Myocyte (in vitro differentiated cells): ENCODE measurements at places on chromosomes 7 and 10.

GRCh38 chr7:23107781-23108180 is 2.2 kb downstream of the KLHL7 start:
- DNase-seq: peak; percentile 59

DNA sequence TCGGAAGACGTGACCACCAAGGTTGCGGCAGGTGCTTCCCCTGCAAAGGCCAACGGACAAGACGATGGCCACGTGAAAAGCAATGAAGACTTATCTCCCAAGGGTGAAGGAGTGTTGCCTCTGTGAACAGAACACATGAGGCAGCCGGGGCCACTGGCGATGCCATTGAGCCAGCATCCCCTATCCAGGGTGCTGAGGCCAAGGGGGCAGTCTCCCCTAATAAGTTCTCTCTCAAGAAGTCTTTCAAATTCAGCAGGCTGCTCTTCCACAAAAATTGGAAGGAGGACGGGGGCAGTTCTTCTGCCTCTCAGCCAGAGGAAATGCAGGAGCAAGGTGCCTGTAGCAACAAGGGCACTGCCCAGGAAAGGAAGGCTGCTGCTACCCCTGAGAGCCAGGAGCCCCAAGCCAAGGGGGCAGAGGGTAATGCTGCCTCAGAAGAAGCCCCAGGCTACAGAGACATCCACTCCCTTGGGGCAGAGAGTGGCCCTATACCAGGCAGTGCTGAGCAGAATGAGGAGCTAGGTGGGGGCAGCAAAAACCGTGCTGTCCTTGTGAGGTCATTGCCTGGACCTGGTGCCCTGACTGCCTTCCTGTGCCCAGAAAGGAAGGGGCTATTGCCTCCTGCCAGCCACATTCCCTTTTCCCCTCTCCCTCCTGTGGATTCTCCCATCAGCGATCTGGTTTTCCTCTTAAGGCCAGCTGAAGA is 17.3 kb downstream of the NT5C2 start:
- no peak for DNase-seq

DNA sequence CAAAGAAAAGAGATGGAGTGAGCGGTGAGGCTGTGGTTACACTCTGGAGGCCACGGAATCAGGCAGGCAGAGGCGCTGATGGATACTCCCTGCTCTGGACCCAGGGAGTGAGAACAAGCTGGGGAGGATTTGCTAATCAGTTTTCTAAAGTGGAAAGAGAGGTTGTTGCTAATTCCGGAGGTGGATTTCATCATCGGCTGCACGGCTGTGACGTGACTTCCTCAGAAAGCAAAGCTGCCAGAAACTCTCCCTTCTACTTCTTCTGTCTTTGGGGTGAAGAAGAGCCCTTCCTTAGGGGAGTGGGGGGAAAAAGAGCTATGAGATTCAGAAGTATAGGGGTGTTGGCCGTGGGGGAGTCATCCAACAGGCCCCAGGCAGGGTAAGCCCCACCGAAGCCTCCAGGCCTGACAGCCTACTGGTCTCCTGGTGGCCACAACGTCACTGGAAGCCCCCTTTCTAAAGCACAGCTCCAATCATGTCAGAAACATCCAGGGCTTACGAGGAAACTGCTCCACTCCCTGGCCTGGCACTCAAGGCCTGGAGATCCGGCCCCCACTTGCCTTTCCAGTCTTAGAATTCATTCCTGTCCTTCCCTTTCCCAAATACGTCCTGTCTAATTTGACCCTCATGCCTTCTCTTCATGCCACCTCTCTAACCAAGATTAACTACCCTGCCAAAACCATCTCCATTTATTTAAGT is 114.5 kb downstream of the HIP1 start:
- DNase-seq: no peak

DNA sequence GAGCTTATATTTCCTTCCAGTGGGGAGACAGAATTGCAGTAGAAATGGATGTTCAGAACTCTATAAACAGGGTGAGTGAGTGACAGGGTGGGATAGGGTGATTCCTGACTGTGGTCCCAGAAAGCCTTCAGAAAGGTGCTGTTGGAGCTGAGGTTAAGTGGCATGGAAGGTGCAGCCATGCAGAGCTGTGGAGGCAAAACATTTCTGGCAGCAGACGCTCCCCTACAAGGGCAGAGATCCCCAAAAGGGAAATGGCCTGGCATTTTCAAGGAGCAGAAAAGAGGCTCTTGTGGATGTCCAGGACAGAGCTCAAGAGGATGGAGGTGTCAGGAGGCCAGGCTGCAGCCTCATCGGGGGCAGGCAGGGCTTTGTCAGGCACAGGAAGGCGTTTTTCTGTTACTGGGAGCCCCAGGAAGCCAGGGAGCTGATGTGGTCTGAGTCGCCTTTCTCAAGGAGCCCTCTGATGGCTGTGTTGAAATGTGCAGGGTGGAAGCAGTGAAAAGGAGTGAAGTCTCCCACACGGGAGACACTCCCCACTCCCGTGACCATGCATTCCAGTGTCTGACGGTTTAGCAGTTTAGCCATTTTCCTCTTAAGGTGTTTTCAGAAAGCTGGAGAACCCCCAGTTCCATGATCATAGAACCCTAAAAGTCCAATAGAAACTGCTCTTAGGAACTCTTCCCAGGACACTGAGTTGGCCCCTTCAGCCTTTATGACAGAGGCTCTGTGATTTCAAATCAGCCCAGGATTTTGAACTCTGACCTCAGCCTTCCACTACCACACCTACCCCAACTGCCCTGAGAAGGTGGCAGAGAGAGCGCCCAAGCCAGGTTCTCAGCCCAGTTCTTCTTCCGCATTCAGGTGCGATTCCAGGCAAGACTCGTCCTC is 96.2 kb downstream of the C10orf105 start:
- DNase-seq: peak; percentile 38

GRCh38 chr7:74092964-74093471 is 9.4 kb downstream of the LIMK1 start:
- peak; percentile 17 for DNase-seq

GRCh38 chr10:127150136-127150535 is 46.3 kb downstream of the INSYN2A start:
- peak; percentile 61 for DNase-seq

- DNase-seq: peak; percentile 72
Measured at GRCh38 chr7:30427296-30428070, 51.1 kb downstream of the NOD1 start.

GRCh38 chr10:78401624-78402367 is 368.1 kb downstream of the RPS24 start:
- DNase-seq: no peak

DNA sequence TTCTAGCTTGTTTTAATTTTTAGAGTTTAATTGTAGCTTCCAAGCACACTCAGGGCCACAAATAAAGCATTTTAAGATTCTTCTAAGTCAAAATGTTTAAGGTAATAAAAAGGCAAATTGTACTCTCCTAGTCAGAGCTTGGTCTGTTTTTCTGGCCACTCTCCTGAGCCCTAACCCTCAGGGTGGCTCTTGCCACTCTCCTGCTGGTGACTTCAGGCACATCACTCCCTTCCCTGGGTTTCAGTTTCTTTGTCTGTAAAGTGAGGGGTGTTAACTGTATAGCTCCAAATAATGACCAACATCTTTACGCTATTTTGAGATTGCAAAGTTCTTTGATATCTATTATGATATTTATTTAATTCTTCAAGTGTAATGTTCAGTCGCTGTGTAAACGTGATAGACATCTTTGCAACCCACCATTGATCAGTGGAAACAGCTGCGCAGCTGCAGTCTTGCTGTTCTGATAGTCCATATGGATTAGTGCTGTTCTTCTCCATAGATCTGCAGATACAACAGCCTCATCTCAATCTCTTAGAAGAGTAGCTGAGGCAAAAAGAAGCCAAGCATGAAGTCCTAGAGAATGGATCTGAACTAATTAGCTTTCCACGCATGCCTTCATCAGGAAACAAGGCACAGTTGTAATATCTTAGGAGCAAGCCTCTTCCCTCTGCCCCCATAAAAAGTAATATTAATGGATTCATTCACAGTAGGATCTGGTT is 189.9 kb downstream of the PLPP4 start:
- DNase-seq: no peak

DNA sequence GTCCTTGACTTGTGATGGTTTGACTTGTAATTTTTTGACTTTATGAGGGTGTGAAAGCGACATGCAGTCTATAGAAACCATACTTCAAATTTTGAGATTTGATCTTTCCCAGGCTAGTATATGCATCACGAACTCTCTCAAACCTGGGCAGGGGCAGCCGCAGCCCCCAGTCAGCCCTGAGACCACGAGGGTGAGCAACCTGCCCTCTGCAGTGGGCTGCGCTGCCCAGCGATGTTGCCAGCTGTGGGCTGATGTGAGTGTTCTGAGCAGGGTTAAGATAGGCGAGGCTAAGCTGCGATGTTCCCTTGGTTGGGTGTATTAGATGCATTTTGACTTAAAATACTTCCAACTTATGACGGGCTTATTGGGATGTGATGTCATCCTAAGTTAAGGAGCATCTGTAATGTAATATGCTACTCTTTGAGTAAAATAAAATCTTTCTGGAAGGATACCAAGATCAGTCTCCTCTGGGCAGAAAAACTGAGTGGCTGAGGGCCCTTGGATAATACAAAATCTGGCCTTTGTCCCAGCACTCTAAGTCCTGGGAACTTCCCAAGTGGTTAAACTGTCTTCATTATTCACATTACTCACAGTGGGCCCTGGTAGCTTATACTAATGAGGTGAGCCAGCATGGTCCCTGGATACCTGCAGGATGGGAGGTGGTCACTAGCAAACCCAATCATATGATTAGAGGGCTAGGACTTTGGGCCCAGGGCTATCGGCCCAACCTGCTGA is 28.4 kb upstream of the CNPY1 start:
- no peak for DNase-seq

DNA sequence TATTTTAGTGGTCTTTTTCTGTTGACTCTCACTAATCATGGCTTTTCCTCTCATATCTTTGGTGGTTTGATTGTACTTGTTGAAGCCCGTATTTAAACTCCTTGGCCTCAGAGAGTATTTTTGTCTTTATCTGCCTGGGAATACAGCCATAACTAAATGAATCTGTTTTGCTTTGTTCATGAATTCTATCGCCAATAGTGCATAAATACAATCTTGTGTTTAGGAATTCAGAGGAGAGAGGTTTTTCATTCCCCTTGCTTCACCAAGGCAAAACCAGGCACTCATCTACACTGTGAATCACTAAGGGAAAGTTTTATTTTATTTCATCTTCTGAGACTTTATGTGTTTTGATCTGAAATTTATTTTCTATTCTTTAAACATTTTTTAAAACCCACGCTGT is 152.7 kb downstream of the BICC1 start:
- DNase-seq: no peak

- no peak for DNase-seq
Measured at GRCh38 chr7:158139499-158139898, 448.1 kb downstream of the PTPRN2 start.

- peak; percentile 24 for DNase-seq
Measured at GRCh38 chr7:19333706-19334105, 188.5 kb upstream of the FERD3L start.

GRCh38 chr7:84469034-84469433 is 274.4 kb upstream of the SEMA3A start:
- DNase-seq: no peak

GRCh38 chr7:5408777-5409176 is 14.9 kb downstream of the TNRC18 start:
- peak; percentile 27 for DNase-seq

GRCh38 chr7:113159746-113160339 is 41.5 kb upstream of the SMIM30 start:
- DNase-seq: peak; percentile 67

DNA sequence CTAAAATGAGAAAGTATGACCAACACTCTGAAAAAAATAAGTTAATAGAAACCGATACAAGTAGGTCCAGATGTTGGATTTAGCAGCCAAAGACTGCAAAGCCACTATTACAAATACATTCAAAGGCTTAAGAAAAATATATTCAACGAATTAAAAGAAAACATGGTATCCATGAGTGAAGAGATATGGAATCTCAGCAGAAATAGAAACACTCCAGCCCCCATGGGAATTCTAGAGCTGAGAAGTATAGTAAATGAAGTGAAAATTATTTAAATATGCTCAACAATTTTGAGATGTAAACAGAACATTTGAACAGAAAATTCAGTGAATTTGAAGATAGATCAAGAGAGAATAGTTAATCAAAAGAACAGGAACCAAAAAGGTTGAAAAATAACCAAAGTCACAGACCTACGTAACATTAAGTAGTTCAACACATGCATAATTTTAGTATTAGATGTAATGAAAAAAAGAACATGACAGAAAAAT is 72.0 kb upstream of the WIPF3 start:
- no peak for DNase-seq

DNA sequence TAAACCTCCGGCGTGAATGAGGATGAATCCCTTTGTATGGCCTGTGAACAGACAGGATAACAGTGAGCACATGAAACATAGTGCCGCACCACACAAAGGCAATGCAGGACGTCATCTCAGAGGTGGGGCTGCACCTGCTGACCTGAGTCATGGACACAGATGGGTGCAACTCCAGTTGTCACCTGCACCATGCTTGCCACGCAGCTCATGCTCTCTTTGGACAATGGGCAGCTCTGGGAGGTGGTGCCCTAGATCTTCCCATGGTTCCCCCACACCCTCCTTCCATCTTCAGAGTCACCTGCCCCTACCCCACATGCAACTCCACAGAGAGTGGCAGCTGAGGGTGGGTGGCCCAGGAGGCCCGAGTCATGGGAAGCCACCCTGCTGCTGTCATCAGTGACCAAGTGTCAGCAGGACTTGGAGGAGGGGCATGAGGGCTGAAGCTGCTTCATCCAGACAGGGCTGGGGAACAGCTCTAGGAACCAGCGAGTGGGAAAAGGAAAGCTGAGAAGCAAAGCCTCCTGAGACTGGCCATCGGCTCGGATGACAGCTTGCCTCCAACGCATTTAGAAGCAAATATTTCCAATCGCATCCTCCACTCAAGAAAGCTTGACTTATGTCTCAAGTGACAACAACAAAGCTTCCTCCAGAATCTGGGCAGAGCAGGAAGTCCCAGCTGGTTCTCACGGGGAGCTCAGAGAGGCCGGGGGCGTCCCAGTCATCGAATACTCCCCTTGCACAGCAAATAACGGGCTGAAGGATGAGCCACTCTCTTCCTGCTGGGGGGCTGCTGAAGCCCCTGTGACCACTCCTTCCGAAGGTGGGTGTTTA is 27.1 kb downstream of the VIPR2 start:
- DNase-seq: no peak

DNA sequence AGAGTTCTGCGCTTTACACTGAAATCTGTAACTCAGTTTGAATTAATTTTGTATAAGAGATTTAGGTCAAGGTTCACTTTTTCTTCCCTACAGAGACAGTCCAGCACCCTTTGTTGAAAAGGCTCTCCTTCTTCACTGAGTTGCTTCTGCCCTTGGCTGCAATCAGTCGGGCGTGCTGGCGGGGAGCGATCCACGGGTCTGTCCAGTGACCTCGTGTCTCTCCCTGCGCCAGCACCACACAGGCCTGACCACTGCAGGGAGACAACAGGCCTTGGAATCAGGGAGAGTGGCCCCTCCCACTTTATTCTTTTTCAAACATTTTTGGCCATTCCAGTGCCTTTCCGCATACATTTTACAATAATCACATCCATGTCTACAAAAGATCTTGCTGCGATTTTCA is 66.9 kb downstream of the AMZ1 start:
- no peak for DNase-seq

DNA sequence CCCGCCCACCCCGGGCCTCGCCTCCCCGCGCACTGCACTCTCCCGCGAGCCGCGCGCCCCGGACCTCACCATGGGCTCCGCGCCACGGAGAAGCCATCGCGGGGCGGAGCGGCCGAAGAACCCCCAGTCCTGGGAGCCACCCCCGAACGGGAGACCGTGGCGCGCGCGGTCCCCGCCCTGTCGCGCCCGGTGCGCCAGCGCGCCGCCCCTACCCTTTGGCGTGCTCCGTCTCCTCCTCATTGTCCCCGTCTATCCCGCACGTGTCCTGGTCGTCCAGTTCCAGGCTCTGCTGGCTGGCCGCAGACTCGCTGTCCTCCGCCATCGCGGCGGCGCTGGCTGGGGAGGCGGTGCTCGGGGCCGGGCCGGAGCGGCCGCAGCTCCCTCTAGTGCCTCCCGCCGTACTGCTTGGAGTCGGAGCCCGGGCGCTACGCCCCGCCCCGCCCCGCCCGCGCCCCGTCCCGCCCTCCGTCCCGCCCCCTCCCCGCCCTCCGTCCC is at the start of gene NMT2:
Gene NMT2, minus strand, starts transcription at position 403 of the 495 bp plus-strand sequence. Its CDS starts 81 bp downstream, at position 322.
- DNase-seq: peak; percentile 89
